Activated CD8-positive, alpha-beta T cell treated with anti-CD3 and anti-CD28 coated beads, Interleukin-2, amount 10 ng/mL, durations not matched to agents 7 days and 5 days (primary cell): ENCODE measurements at places on chromosomes 2 and 18. TPM values are rescaled to one million over a fixed set of nuclear protein-coding genes. Genes with fewer than 3 reads are reported as not detected.

Gene PLCL1
- 0.08 TPM for total RNA-seq

Gene AKAIN1
- total RNA-seq = not detected

Gene ZAP70
- 268 TPM for total RNA-seq

Gene STPG4
- total RNA-seq = 0.21 TPM

Gene TMEM150A
- total RNA-seq = 1.9 TPM

Gene COLEC11
- not detected for total RNA-seq

Gene CHRND
- total RNA-seq = not detected

Gene CYRIA
- total RNA-seq = 0.78 TPM

Gene TM4SF20
- total RNA-seq = not detected

Gene ASB18
- total RNA-seq = not detected

Gene ADRA2B
- total RNA-seq = not detected

Gene MAP2
- total RNA-seq = not detected

Gene CPO
- total RNA-seq = not detected

Gene ACMSD
- not detected for total RNA-seq

Gene TNFRSF11A
- 4.3 TPM for total RNA-seq

Gene TMEM178A
- not detected for total RNA-seq

Gene HOXD13
- total RNA-seq = not detected

Gene MATN3
- total RNA-seq = not detected

Gene ANKRD30BL
- total RNA-seq = not detected

Gene CNTNAP5
- not detected for total RNA-seq

Gene REG3A
- total RNA-seq = not detected

Gene MROH2A
- not detected for total RNA-seq

Gene GAL3ST2
- 0.34 TPM for total RNA-seq

Gene SIX2
- total RNA-seq = not detected

Gene SEMA4C
- 24.5 TPM for total RNA-seq

Gene ZNF521
- total RNA-seq = not detected

Gene REG1A
- not detected for total RNA-seq

Gene MLPH
- not detected for total RNA-seq

Gene ONECUT2
- total RNA-seq = not detected

Gene ASXL2
- 44.0 TPM for total RNA-seq

Gene MGAT4A
- total RNA-seq = 73.4 TPM

Gene DPYSL5
- total RNA-seq = not detected

Gene LIPT1
- 7.9 TPM for total RNA-seq

Gene STAT4
- 154 TPM for total RNA-seq

Gene SPHKAP
- not detected for total RNA-seq

Gene DES
- total RNA-seq = not detected

Gene GPR39
- not detected for total RNA-seq

Gene EFHD1
- total RNA-seq = 6.0 TPM

Gene SERPINB11
- total RNA-seq = not detected

Gene NT5C1B
- not detected for total RNA-seq

Gene NTSR2
- not detected for total RNA-seq

Gene TMEM87B
- 18.6 TPM for total RNA-seq

Gene TCF23
- not detected for total RNA-seq

Gene MDH1B
- total RNA-seq = 0.55 TPM

Gene TSPYL6
- not detected for total RNA-seq

Gene POTEE
- total RNA-seq = 0.89 TPM

Gene METTL4
- 22.2 TPM for total RNA-seq

Gene G6PC2
- total RNA-seq = not detected

Gene COL4A4
- total RNA-seq = not detected

Gene NETO1
- not detected for total RNA-seq

Gene KIF3C
- 11.3 TPM for total RNA-seq

Gene TUBA4B
- total RNA-seq = not detected
